ENCODE measurements at places on chromosomes 3 and 15.

GRCh38 chr15:41661518-41662225 lies 1.5 kb downstream of the MGA start:
- DNase-seq: peak; percentile 24

DNA sequence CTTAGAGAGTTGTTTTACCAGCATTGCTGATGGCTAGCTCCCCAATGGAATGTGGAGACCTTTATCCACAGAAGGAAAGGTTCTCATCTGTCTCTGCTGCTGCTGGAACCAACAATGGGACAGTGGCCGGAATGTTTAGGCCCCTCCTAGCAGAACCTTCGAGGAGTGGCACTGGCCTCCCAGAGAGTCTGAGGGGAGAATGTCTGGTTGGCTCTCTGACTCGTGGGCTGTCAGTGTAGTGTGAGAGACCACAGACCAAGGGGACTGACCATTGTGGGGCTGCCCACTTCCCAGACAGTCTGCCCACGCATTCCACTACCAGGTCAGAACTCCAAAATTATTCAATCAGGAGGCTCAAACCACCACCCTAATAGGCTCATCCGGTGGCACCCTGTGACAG lies 5.1 kb downstream of the RASL12 start:
- no peak for DNase-seq

DNA sequence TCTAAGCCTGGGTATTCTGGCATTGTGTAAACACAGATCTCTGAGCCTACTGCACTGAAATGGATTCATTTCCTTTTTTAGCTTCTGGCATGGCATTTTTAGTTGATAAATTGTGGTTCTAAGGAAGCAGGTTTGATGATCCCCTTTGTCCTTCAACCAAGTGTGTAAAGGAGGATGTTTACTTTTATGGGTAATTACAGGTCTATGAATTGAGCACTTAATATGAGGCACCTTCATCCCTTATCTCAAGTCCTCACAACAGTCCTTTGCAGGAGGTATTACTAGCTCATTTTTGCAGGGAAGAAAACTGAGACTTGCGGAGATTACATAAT lies 30.8 kb upstream of the ZBTB38 start:
- DNase-seq: no peak

- no peak for DNase-seq
Observed at GRCh38 chr3:65671004-65671403, 367.7 kb downstream of the MAGI1 start.

DNA sequence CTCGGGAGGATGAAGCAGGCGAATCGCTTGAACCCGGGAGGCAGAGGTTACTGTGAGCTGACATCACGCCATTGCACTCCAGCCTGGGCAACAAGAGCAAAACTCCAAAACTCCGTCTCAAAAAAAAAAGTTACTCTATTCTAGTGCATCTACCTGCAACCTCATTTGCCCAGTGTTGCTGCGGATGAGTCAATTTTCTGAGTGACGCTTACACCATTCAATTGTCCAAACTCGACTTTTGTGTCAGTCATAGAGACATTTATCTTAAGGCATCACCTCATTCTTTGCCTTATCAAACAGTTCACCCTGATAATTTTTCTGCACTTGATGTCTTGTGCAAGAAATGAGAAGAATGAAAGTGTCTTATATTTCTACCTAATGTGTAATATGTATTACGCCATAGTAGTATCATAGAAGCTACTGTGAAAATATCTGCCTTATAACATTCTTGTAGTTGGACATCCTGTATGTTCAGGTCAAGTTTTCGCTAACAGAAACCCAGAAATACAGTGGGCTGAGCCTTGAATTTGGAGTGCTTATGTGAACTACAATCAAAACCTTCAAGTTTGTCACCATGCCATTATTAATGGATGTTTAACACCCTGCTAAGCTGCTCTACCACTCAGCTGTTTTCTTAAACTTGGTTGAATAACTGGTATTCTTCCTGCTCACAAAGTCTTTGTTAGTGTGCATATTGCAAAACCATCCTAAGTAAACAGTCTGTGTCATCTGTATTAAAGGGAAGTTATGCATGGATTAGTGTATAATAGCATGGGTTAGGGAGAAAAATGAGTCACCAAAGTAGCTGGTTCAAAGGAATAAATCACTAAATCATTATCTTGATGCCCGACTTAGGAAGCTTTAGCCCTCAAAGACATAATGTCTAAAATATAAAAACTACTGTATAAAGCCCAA lies 531.0 kb upstream of the NR2F2 start:
- no peak for DNase-seq

DNA sequence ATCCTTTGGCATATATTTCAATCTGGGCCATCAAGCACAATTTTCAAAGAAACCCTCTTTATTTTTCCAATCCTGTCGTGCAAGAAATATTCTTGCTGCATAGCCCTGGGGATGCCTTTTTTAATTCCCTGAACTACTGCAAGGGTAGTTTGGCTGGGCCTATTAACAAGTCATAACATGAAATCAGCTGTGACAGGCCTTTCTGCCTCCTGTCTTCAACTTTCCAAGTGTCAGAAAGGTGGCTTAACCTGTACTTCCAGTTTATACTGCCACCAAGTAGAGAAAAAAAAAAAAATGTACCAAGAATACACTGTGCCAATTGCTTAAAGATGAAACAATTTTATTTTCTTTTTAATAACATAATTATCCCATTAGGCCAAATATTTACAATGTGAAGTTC lies 32.4 kb upstream of the SPPL2A start:
- DNase-seq: no peak

DNA sequence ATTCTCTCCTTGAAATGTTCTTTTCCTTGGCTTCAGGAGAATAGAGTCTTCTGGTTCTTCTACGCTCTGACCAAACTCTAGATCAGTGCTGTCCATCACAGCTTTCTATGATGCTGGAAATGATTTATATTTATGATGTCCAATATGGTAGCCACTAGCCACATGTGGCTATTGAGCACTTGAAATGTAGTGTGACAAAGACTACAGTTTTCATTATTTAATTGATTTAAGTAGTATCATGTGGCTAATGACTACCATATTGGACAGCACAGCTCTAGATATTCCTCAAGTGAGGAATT lies 2.9 kb downstream of the LNP1 start:
- DNase-seq: no peak

DNA sequence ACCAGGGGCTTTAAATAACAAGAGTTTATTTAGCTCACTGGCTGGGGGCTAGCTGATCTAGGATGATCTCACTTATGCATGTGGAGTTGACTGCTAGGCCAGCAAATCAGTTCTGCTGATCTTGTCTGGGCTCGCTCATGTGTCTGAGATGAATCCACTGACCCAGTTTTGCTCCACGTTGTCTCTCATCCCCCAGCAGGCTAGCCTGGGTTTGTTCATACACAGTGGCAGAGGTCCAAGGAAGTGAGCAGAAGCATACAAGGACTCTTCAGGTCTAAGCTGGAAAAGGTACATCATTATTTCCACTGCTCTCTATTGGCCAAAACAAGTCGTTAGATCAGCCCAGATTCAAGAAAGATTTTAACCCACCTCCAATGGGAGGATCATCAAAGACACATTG lies 238.0 kb downstream of the PLCL2 start:
- DNase-seq: no peak

- no peak for DNase-seq
Observed at GRCh38 chr3:16802389-16802788, 82.4 kb upstream of the PLCL2 start.
